Spinal cord (tissue), 10 donors: ENCODE measurements at places on chromosomes 7 and 10.

GRCh38 chr10:37975401-37975991 is 951 bp downstream of the ZNF25 start:
- DNase-seq, result peak; percentile 18

- no peak for DNase-seq
Observed at GRCh38 chr7:118642396-118642795, 417.9 kb downstream of the ANKRD7 start.

DNA sequence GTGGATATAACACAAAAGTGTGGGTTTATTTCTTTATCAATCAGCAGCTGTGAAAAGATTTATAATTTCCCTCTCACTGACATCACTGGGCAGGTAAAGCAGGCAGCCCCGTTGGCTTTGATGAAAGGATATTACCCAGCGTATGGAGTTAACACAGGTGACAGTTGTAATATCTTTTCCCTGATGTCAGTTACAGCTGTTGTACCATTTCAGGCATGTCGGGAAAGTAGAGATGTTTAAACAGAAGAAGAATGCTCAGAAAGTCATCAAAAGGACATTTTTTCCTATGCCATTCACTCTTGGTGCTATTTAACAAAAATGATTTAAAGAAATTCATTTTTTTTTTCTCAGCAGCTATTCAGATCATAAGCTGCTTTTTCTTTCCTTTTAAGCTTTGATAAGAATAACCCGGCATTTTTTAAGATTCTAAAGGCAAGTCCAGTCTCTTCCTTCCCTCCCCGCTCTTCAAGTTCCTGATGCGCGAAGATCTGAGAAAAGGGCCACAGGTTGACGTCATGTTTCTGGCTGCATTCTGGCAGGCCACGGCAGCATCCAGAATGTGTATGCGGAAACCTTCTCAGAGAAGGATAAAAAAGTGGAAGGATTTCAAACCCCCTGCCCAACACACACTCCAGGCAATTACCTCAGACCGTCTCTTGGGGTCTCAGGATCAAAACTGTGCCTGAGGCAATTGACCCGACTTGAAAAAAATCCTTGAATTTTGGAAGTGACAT is 32.5 kb upstream of the ADAM12 start:
- no peak for DNase-seq

GRCh38 chr7:135272303-135272702 is 38.7 kb downstream of the STRA8 start:
- no peak for DNase-seq

DNA sequence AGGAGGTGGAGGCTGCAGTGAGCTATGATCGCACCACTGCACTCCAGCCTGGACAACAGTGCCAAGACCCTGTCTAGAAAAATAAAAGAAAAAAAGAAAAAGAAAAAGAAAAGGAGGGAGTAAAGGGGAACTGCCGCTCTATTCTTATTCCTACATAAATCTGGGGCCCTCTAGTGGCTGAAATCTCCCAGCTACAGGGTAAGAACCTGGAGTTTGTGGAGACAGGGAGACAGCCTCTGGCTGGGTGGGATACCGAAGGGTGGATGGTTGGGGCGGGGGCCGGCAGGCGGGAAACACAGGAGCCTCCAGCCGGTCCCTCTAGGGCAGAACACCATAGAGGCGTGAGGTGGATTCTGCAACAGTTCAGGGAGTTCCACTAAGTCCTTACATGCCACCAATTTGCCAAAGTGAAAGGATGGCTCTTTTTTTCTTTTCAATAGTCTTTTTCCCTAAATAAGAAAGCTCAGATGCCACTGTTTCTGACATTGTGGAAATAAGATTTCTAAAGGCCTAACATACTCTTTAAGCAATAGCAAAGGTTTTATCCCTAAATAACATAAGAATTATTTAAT is 117.3 kb downstream of the SVIL start:
- DNase-seq, result no peak

DNA sequence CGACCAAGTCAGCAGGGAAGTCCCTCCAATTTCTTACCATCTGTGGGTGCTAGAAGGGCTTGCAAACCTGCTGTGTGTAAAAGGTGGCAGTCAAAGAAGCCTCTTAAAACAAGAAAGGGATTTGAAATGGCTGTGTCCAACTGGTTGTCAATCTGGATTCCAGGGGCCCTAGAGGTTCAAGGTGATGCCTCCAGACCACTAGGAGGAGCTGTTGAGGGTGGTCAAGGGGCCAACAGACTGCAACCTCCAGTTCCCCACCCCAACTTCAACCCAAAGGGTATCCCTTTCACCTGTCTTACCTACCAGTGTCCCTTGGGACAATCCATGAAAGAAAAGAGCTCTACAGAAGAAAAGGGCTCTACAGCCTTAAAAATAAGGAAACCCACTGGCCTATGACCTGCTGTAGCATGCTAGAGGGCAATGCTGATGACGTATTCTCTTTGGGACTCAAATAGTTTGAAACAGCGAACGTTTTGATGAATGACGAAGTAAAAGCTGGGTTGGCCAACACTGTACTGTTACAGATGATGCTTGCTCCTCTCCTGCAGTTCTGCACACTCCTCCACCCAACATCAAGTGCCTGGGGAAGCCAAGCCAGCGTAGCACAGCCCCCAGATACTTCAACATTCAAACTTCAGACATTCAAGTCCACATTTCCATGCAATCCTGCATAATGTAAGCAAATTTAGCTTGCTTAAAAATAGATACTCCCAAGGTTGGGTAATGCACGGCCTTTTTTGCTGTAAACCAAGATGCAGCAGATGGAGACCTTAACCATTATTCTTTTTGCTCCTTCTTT is 45.9 kb upstream of the WDR11 start:
- no peak for DNase-seq

DNA sequence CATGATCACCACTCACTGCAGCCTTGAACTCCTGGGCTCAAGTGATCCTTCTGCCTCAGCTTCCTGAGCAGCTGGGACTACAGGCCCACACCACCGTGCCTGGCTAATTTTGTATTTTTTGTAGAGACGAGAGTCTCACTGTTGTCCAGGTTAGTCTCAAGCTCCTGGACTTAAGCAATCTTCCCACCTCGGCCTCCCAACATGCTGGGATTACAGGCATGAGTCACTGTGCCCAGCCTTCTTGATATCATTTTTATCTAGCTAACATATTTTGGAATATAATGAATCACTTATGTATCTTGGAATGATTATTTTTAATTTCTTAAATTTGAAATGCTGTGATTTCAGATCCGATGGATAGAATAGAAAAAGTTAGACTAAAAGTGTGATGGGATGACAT is 18.4 kb downstream of the ARL4A start:
- no peak for DNase-seq

DNA sequence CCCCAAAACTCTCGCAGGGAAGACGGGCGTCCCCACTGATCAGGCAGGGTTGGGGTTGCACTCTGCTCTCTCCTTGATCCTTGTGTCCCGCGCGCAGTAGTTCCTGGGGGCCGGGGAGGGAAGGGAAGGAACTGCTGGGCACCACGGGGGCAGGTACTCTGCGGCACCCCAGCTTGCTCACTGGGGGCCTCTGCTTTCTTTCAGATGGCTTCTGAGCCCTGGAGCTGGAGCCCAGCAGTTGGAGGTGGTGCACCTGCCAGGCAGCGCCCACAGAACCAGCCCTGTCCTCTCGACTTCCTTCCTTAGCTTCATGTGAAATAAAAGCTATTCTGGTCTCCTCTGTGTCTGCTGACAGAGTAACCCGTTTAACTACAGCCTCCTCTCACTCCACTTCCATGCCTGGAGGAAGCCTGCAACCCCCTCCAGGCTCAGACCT is 12.2 kb downstream of the PLAC9 start:
- no peak for DNase-seq

GRCh38 chr10:67225226-67225625 is 299.4 kb downstream of the LRRTM3 start:
- DNase-seq, result no peak

- no peak for DNase-seq
Observed at GRCh38 chr7:158109364-158110033, 478.1 kb downstream of the PTPRN2 start.

- no peak for DNase-seq
Observed at GRCh38 chr7:416761-417624, 102.7 kb downstream of the PDGFA start.

GRCh38 chr10:75910032-75910431 is 478.6 kb downstream of the LRMDA start:
- peak; percentile 36 for DNase-seq

DNA sequence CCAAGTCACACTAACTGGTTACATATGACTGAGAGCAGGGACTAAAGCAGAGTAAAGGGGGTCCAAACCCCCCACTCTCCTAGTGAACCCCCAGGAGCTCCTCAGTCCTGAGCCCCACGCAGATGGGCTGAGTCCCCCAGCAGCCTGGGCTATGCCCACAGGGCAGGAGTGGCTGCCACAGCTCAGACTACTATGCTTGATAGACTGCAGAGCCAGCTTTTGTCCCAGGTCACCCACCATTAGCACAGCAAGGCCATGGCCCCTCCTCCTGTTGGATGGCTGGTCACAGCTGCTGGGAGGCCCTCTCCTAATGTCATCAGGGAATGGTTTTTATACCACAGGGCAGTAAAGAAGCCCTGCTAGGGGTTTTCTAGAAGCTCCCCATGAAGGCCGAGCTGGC is 46.3 kb upstream of the FGFR2 start:
- no peak for DNase-seq

DNA sequence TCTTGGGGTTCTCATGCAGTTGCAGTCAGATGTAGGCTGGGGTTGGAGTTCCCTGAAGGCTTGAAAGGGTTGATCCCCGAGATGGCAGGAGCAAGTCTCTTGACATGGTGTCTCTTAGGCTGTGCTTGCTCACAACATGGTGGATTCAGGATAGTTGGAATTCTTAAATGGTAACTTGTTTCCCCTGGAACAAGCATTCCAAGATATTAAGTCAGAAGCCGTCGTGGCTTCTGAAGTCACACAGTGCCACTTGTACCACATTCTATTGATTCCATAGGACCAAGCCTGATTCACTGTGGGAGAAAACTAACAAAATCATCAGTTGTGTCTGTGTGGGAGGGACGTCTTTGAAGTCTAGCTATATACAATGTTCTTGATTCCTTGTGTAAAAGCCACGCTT is 3.5 kb upstream of the SLC35B4 start:
- DNase-seq, result no peak

GRCh38 chr10:112390125-112390703 is 16.3 kb downstream of the ACSL5 start:
- no peak for DNase-seq

- no peak for DNase-seq
Observed at GRCh38 chr10:16673443-16673842, 143.8 kb downstream of the RSU1 start.

DNA sequence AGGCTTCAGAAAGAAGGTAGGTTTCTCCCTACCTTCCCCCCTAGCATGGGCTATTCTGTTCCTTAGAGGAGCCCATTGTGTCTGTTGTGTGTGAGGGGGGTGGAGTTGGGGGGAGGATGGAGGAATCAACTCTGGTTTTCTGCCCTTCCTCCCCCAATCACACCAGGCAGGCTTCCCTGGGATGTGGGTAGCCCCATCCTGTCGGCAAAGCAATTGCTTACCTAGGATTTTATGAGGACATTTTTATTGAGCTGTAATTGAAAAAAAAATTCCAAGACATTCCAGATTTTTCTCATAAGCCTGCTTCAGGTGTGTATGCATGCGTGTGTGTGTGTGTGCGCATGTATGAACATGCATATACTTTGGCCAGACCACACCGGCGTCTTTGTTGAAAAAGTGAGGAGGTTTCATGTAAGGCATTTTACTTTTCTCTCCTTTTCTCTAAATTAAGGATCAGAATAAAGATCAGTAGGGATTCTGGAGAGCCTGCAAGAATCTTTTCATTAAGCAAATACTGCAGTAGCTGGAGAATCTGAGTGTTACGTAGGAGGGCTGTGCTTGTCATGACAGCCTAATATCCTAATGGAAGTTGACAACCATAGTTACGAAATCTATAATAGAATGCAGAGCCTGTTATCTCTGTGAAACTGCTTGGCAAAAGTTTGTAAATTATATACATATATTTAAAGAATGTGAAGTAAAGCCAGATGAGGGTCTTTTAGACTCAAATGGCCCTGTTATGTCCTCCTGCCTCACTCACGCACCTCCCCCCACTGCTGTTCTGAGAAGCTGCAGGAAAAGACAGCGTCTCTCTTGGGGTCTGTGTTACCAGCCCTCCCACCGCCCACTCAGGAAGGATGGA is 27.3 kb upstream of the SAMD8 start:
- no peak for DNase-seq

GRCh38 chr10:95178797-95179196 is 15.2 kb upstream of the ACSM6 start:
- DNase-seq, result no peak

- DNase-seq, result no peak
Observed at GRCh38 chr7:137992550-137993394, 9.1 kb downstream of the CREB3L2 start.

GRCh38 chr7:8251195-8251594 is 10.8 kb downstream of the ICA1 start:
- DNase-seq, result no peak

DNA sequence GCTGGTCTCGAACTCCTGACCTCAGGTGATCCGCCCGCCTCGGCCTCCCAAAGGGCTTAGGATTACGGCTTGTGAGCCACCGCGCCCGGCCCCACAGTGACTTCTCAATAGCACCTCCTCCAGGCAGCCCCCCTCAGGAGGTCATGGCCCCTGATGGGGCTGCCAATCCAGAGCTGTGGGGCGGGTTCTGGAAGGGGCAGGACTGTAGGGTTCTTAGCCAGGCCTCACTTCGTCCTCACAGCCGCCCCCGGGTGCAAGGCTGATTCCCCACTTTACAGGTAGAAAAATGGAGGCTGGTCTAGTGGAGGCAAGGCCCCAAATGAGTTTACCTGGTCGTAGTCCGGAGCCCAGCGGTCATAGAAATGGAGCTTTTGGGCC is 638 bp downstream of the METTL27 start:
- no peak for DNase-seq

- no peak for DNase-seq
Observed at GRCh38 chr7:42102301-42102700, 134.7 kb downstream of the GLI3 start.

DNA sequence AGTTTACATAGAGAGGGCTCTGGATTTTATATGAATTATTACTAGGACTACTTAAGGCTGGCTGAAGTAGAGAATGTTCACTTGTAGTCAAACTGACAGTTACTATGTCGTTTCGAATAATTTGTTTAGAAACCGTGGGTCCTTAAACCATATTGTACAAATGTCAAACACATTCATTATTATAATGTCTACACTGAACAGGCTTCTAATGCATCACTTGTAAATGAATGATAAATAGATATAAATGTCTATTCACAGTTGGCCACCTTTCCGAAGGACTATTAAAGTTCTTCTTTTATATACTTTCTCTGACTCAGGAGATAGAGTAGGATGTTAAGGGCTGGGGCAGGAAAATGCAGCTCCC is 95.3 kb downstream of the SEMA3D start:
- no peak for DNase-seq

- no peak for DNase-seq
Observed at GRCh38 chr7:127961786-127962453, 69.3 kb downstream of the LRRC4 start.

GRCh38 chr7:130844811-130845580 is 111.0 kb upstream of the KLF14 start:
- DNase-seq, result no peak

DNA sequence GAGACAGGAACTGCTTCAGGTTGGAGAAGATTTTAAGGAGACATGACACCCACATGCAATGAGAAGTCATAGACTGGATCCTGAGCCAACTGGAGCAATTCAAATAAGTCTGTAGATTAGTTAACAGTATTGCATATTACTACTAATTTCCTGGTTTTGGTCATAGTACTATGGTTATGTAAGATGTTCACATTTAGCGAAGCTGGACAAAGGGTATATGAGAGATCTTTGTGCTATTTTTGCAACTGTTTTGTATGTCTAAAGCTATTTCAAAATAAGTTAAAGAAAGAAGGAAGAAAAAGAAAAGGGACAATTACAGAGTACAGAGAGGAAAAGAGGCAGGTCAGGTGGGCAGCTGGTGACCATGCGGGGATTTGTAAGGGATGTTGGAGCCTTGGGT is 116.5 kb upstream of the SVIL start:
- DNase-seq, result no peak
